SJSA1 (cell line): ENCODE measurements at places on chromosomes 5 and 9. TPM values are rescaled to one million over a fixed set of nuclear protein-coding genes. Genes with fewer than 3 reads are reported as not detected.

- H3K27me3 ChIP-seq: no peaks in the 10 kb centered on the region
- H3K27ac ChIP-seq: no peak overlapping the region
- no peak for DNase-seq
- no peaks in the 10 kb centered on the region for H3K4me1 ChIP-seq
- H3K36me3 ChIP-seq: no peaks in the 10 kb centered on the region
Measured at GRCh38 chr9:69535911-69536310, 136.3 kb downstream of the APBA1 start.

DNA sequence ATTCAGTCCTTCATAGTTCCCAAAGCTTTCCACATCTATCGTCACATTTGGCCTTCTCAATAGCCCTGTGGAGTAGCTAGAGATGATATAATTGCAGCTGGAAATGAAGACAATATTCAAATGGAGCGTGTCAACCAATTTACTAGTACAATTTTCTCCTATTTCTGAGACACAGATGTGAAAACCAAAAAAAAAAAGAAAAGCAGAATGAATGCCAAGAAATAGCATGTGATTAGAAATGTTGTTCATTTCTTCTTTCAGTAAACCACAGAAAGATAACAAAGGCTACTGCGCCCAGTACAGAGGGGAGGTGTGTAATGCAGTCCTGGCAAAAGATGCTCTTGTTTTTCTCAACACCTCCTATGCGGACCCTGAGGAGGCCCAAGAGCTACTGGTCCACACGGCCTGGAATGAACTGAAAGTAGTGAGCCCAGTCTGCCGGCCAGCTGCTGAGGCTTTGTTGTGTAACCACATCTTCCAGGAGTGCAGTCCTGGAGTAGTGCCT is 99.0 kb downstream of the MUSK start:
- no peak for DNase-seq
- H3K27me3 ChIP-seq: no peaks in the 10 kb centered on the region
- peaks cover 27% of the 10 kb centered on the region for H3K4me1 ChIP-seq
- H3K36me3 ChIP-seq: no peaks in the 10 kb centered on the region
- H3K4me3 ChIP-seq: no peak overlapping the region

GRCh38 chr9:8489835-8490234 is 690.3 kb upstream of the DMAC1 start:
- H3K36me3 ChIP-seq: no peaks in the 10 kb centered on the region
- H3K4me3 ChIP-seq: no peak overlapping the region
- no peak for DNase-seq

GRCh38 chr9:109139851-109140250 is 20.1 kb upstream of the TMEM245 start:
- no peaks in the 10 kb centered on the region for H3K27me3 ChIP-seq
- DNase-seq: no peak
- H3K27ac ChIP-seq: no peak overlapping the region
- H3K36me3 ChIP-seq: no peaks in the 10 kb centered on the region
- H3K4me1 ChIP-seq: peaks cover 5% of the 10 kb centered on the region

DNA sequence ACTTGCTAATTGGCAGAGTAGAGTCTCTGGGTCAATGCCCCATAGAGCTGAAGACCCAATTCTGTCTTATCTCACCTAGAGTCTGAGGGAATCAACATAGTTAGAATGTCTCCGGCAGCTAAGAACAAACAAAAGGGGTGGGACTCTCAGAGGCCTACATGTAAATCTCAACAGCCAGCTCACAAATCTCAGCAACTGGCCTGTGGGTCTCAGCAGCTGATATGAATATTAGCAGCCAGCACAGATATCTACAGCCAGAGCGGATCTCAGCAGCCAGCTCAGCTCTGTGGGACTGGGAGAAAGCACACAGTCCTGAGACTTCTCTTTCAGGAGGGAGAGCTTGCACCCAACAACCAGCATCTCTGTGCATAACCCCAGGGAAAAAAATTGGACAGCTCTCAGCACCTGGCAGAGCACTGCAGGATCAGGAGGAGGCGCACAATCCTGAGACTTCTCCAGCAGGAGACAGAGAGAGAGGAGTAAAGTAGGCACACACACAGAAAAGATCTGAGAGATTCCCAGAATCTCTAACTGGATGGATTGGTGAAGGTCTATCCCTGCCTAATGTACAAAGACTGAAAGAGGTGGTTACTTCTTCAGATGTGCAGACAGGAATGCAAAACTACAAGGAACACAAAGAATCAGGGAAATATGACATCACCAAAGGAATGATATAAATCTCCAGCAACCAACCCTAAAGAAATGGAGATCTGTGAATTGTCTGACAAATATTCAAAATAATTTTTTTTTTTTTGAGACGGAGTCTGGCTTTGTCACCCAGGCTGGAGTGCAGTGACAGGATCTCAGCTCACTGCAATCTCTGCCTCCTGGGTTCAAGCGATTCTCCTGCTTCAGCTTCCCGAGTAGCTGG is 29.2 kb downstream of the KLF4 start:
- no peaks in the 10 kb centered on the region for H3K36me3 ChIP-seq
- no peaks in the 10 kb centered on the region for H3K27me3 ChIP-seq
- DNase-seq: no peak
- H3K4me1 ChIP-seq: peaks cover 7% of the 10 kb centered on the region; the same call in 1 of the 2 replicates

DNA sequence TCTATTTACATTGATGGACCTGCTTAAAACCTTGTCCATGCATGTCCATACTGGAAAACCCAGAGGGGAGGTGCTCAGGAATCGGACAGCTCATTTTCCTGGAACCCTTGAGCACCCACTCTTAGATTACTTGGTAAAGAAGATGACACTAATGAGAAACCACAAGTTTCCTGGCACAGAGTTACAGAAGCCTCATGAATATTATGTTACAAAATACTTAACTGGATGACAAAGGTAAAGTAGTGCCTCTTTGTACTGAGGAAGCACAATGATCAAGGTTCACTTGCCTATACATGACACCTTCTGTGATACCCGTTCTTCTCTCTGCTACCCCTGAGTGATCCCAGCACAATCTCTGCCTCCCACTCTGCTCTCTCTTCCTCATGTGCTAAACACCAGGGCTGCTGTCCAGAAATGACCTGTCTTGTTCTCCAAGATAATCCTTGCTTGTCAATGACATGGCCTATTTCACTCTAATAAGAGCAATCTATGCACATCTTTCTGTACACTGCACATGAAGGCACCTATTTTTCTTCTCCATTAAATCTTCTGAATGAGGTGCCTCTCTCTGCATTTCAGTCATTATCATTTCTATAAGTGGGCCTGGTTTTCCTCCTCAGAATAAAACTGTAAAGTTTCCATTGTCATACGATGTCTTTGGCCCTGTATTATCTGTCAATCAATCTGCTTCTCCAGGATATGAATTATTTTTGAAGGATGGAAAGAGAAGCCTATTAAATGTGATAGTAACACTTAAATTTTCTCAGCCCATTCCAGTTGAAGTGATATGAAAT is 684.0 kb upstream of the ACO1 start:
- no peak overlapping the region for H3K27ac ChIP-seq
- no peaks in the 10 kb centered on the region for H3K27me3 ChIP-seq
- H3K4me3 ChIP-seq: no peak overlapping the region
- no peaks in the 10 kb centered on the region for H3K4me1 ChIP-seq
- H3K36me3 ChIP-seq: no peaks in the 10 kb centered on the region
- no peak for DNase-seq

DNA sequence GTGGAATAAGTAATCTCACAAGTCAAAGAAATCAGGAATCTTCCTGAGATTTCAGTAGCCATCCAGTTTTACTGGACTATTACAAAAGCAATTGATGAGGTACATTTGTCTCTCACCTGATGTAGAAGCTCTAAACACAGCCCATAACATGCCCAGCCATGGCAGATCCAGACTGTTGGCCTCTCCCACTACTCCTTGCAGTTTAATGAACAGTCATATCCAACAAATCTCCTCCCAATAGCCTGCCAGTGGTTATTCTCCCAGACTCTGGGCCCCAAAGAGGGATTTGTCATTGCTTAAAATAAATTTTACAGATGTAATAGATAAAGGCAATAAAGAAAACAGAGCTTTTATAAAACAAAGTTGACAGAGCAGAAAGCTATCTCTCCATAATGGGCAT is 80.8 kb downstream of the ZNF608 start:
- DNase-seq: no peak
- H3K4me3 ChIP-seq: no peak overlapping the region
- no peaks in the 10 kb centered on the region for H3K27me3 ChIP-seq
- no peak overlapping the region for H3K27ac ChIP-seq

DNA sequence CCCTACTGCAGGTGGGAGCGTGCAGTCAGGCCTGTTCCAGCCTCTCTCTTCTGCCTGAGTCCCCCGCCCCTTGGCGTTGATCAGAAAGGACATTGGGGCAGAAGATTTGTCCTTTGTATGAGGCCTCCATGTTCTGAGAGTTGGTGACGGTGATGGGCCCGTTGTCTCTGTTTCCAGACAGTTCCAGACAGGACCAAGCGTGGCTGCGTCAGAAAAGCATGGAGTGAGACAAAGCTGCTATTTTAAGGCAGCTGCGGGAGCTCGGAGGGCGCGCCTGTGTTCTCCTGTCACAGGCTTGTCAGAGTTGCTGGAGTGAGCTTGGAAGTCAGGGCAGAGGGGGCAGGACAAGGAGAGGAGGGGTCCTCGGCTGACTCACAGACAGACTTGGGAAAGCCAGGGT is 32.1 kb upstream of the SH3PXD2B start:
- no peaks in the 10 kb centered on the region for H3K27me3 ChIP-seq
- no peak overlapping the region for H3K27ac ChIP-seq
- H3K36me3 ChIP-seq: no peaks in the 10 kb centered on the region
- H3K4me1 ChIP-seq: no peaks in the 10 kb centered on the region

GRCh38 chr5:123951582-123951977 is 439.6 kb downstream of the CSNK1G3 start:
- H3K27ac ChIP-seq: peak overlapping the region; percentile 29
- peaks cover 16% of the 10 kb centered on the region for H3K4me1 ChIP-seq
- no peaks in the 10 kb centered on the region for H3K36me3 ChIP-seq
- no peaks in the 10 kb centered on the region for H3K27me3 ChIP-seq
- H3K4me3 ChIP-seq: no peak overlapping the region

GRCh38 chr5:147390654-147391225 is 119.1 kb downstream of the DPYSL3 start:
- H3K4me3 ChIP-seq: no peak overlapping the region
- H3K4me1 ChIP-seq: no peaks in the 10 kb centered on the region
- no peak overlapping the region for H3K27ac ChIP-seq
- DNase-seq: no peak
- no peaks in the 10 kb centered on the region for H3K27me3 ChIP-seq

- no peak overlapping the region for H3K4me3 ChIP-seq
- H3K4me1 ChIP-seq: no peaks in the 10 kb centered on the region
- no peak overlapping the region for H3K27ac ChIP-seq
- no peaks in the 10 kb centered on the region for H3K36me3 ChIP-seq
- DNase-seq: no peak
Measured at GRCh38 chr9:136202454-136203407, 2.2 kb downstream of the LHX3 start.

DNA sequence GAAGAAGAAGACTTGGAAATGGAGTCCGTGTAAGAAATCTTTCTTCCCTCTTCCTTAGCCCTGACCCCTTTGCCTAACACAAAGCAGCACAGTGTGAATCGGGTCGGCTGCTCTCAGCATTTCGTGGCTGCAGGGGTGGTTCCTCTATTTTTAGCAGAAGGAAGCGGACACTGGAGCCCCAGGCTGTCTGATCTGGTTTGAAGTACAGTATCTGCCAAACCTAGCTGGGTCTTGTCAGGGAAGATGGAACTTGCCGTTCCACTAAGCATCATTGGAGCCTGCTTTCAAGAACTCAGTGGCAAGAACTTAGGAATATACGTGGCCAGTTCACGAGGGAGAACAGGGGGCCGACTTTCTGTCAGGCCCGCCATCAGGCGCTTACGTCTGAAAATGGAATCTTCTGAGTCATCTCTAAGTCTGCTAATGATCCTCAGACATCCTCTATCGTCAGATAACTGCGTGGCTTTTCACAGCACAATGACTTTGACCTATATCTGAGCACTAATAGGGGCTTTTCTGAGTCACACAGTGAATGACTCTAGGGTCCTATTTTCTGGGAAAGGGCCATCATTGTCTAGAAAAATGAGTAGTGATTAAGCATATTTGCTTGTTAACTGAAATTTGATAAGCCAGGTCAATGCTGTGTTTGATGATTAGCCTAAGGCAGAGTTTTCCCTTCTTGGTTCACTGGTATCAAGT is 43.3 kb upstream of the NCS1 start:
- peak; percentile 66 for DNase-seq
- H3K4me3 ChIP-seq: no peak overlapping the region
- no peaks in the 10 kb centered on the region for H3K27me3 ChIP-seq
- peak overlapping the region; percentile 90 for H3K27ac ChIP-seq

DNA sequence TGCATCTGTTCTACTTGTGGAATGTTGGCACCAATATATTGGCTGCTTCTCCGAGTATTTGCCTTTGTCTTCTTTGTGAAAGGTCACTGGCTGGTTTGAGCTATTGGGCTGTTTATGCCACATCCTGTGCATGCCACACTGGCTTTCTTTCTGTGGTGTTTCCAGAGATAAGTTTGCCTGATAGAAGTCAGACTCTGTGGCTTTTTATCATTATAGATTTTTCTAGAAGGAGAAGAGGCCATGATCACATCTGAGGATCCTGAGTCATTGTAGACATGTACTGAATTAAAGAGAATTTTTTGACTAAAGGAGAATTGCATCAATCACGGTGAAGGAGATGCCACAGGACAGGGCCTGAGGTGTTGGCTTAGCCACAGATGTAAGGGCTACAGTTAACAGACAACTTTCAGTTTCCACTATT is 26.5 kb upstream of the CDKN2B start:
- DNase-seq: no peak
- peaks cover 42% of the 10 kb centered on the region for H3K4me1 ChIP-seq
- H3K36me3 ChIP-seq: no peaks in the 10 kb centered on the region; the same call in 1 of the 2 replicates
- H3K4me3 ChIP-seq: no peak overlapping the region

DNA sequence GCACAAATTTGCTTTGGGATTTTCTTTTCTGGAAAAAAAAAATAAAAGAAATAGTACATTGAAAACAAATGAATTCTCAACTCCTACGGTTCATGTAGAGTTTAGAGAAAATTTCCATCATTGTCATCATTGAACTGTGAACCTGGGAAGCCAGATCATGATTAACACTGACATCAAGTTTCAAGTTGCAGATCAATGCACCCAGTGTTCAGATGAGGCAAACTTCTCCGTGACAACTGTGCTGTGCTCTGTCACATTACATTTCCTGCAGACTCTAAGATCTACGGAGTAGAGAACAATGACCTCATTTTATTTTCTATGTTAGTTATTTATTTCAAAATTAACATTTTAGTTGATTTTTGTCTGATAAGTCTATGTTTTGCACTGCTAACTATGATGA is 99.7 kb downstream of the MAP1B start:
- peaks cover 72% of the 10 kb centered on the region for H3K36me3 ChIP-seq
- H3K27ac ChIP-seq: no peak overlapping the region
- H3K4me1 ChIP-seq: peaks cover 75% of the 10 kb centered on the region
- no peak overlapping the region for H3K4me3 ChIP-seq
- H3K27me3 ChIP-seq: no peaks in the 10 kb centered on the region
- no peak for DNase-seq

The POU5F2 gene
- total RNA-seq: 0.26 and 0.34 TPM in 2 replicates

The TAF11L5 gene
- not detected in 2 replicates for total RNA-seq

The SLC38A9 gene
- total RNA-seq: 22.3 and 26.6 TPM in 2 replicates

The PMPCA gene
- 47.9 and 58.4 TPM in 2 replicates for total RNA-seq

The C5orf58 gene
- not detected in 2 replicates for total RNA-seq

The PCDHGB2 gene
- total RNA-seq: 3.8 TPM in 1 of 2 replicates, not detected in the other

The IL4 gene
- total RNA-seq: not detected in 2 replicates

The SREK1IP1 gene
- total RNA-seq: 7.4 and 9.2 TPM in 2 replicates

The SNCAIP gene
- 0.16 TPM in 1 of 2 replicates, not detected in the other for total RNA-seq

The AHRR gene
- total RNA-seq: 17.8 and 22.6 TPM in 2 replicates

The CTXN3 gene
- not detected in 2 replicates for total RNA-seq

The NTRK2 gene
- 0.16 TPM in 2 replicates for total RNA-seq

The GMCL2 gene
- total RNA-seq: not detected in 2 replicates
